KBM-7 (cell line): ENCODE measurements at places on chromosomes 5 and 9.

DNA sequence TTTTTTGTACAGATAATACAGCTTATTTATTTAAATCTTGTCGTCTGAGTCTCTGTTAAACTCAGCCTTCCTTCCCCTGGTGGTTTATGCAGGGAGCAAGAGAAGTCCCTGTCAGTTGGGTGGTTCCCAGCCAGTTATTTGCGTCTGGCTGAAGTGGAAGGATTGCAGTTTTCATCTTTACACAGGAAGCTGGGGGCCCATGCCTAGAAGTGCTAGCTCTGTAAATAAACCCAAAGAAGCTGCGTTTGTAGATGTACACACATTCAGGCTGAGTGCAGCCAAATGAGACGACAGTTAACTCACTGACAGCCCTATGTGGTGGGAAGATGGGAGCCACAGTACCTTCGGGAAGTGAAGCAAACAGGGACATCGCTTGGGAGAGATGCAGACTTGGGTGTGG, 122.1 kb downstream of the SAXO1 start:
- DNase-seq = no peak

DNA sequence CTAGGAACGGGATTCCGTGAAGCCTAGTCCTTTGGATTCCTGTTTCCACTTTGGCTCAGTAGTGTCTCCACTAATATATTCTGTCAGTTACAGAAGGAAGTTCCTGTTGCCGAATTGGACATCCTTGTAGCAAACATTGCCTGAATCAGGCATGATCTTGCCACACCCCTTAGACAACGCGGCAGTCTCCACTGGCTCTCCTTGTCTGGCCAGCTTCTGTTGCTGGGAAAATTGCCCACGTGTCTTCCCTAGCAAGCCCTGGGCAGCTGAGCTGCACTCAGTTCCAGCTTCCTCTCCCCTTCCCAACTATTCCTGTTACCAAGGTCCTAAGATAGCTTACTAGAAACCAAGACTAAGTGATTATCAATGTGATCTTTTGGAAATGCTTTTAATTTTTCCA, 316.6 kb upstream of the RIOK2 start:
- DNase-seq = no peak

DNA sequence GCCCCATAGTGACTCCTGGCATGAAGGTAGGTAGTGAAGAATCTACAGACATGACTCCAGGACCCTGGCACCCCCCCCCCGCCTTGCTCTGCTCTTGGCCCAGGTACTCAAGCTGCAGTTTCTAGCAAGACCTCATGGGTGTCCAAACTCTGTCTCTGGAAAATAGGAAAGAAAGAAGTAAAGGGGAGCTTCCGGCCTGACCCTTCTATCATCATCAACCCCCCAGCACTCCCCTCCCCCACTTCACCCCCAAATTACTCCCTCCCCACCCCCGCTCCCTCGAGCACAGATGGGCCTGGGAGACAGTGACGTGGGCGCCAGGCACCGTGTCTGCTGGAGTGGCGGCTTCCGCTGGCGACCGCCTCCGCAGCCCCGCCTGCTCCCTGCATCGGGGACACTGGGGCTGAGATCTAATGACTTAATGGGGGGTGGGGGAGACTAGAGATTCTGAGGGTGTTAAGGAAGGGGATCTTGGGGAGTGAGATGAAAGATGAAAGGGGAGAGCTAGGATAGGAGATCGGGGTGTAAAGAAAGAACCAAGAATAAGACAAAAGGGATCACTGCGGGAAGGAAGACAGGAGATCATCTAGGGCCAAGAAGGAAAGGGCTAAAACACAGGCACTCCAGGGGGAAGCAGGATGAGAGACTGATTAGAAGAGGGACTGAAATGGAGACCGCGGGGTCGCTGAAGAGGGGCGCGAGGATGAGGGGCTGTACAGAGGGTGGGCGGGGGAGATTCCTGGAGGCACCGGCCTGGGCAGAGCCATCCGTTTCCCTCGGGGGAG, 1.1 kb upstream of the DNAJB5 start:
- no peak for DNase-seq

DNA sequence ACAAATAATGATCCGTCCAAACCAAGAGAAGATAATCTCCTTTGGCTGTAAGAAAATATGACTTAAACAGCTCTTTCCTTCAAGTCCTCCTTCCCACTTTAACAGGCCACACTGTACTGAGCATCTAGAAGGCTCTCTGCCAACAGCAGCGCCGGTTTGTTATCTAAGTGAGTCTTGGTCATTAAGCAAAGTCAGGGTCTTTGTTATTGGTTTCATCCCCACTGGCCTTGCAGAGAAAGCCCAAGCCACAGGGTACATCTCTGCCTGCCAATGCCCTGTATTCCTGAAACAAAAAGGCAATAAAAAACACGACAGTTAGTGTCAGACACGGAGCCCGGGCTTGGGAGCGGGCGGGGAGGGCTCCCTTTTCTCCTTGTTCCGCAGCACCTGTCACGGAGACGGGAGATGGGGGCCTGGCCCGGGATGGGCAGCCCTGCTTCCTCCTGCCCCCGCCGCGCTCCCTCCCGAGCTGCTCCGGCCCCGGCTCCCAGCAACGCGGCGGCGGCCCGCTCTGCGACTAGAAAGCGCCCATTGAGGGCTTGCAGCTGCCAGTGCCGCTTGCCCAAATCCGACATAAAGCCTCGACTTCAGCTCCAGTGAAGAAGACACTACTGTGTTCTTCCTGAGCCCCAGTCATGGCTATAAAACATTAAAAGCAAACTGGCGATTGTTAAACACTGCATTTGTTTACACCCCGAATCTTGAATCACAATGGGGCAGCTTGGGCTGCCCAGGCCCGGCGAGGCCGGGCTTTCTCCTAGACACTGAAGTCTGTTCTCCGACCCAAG, 28.1 kb upstream of the PIK3R1 start:
- DNase-seq = no peak
